ENCODE measurements at places on chromosomes 13 and 19.

- no peak for DNase-seq
These were observed 24.2 kb downstream of the RASA3 start for GRCh38 chr13:114108141-114108761.

- no peak for DNase-seq
These were observed 21.4 kb downstream of the NUFIP1 start for GRCh38 chr13:44967704-44968433.

GRCh38 chr19:50669302-50670101, 20.3 kb downstream of the C19orf81 start:
- DNase-seq = peak; percentile 54

GRCh38 chr19:35076657-35077056, 35.1 kb downstream of the HPN start:
- no peak for DNase-seq

DNA sequence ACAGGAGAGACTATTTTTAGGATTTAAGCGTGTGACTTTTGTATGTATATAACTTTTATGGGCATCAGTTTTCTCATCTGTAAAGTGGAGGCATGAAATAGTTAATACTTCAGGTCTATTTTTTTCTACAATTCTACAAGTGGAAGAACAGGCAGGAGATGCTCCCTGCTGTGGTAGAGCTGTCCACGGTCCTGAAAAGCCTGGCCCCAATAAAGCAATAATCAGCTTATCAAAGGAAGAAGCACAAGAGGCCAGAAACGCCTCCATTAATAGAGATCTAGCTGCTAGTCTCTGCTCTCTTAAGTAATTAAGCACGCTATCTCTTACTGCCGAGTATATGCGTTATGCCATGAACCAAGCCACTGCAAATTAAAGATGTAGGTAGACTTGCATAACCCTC, 28.0 kb upstream of the WASF3 start:
- DNase-seq = peak; percentile 23

- DNase-seq = no peak
These were observed 37.1 kb upstream of the MEDAG start for GRCh38 chr13:30868799-30869470.

GRCh38 chr13:48275507-48275906, 28.0 kb upstream of the RB1 start:
- DNase-seq = no peak
